ENCODE measurements at places on chromosomes 4 and X.

- no peak for DNase-seq
These were observed 46.0 kb downstream of the FNIP2 start for GRCh38 chr4:158814636-158815330.

DNA sequence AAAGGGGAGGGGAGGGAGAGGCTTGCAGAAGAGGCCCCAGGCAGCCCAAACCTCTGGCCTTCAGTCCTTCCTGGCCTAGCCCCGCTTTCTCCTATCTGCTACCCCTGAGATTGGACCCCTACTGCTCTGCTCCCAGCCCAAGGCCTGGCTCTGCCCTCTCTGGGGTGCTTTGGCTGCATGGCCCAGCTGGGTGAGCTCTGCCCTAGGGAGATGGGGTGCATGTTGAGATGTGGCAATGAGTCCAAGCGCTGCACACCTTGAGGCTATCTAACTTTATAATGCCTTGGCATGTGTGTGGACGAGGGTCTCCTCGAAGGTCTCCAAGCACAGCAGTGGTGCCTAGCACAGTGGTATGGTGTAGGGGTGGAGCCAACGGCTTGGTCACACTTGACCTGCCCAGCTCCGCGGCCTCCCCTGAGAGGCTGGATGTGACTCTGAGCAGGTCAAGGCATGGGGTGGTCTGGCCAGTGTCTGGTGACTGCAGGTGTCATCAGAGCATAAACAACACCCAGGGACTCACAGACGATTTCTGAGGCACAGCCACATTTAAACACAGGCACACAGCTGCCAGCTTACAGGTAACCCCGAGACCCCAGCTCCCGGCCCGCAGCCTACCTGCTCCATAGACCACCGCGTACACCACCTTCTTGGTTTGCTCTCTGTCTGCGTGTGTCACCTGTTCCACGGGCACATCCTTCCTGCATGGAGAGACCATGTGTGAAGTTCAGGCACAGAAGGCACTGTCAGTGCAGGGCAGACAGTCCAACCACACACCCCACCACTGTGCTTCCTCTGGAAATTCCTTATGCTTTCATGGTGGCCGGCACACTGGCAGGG, 36.3 kb downstream of the NAT8L start:
- no peak for DNase-seq

- DNase-seq, result peak; percentile 7
These were observed 201.3 kb upstream of the CTSO start for GRCh38 chr4:156154978-156155377.

DNA sequence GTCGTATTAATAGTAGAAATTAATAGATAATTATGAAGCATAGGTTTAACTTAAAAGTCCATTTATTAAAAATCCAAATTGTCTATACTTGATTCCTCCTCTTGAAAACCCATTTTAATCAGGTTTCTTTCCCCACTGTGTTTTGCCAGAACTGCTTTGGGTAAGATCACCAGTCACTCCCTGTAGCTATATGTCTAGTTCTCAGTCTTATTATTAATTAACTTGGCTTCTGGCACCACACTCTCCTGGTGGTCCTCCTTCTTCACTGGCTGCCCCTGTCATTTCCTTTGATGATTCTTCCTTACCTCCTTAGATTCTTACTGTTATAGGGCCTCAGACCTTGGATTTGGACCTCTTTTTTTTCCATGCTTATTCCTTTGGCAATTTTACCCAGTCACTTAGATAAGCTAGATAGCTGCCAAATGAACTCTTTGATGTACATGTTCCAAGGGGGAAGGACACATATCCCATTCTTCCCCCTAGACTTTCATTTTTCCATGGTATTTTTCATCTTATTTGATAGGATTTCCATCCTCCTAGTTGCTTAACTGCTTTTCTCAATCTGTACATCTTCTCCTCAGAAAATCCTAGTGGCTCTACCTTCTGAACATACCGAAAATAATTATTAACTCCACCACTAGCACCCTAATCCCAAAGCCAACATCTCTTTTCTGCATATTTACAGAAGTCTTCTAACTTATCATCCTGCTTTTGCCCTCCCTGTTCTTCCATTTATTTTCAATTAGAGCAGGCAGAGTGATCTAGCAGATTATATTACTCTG, 24.5 kb downstream of the GIMD1 start:
- DNase-seq, result no peak

Data from bronchial epithelial cell (primary cell).